Psoas muscle (tissue), 8 donors: ENCODE measurements at places on chromosomes 3 and 15.

GRCh38 chr3:114569186-114569585, 275.4 kb downstream of the TIGIT start:
- no peak for DNase-seq

GRCh38 chr15:100037901-100038300, 303.9 kb downstream of the ADAMTS17 start:
- DNase-seq = no peak

DNA sequence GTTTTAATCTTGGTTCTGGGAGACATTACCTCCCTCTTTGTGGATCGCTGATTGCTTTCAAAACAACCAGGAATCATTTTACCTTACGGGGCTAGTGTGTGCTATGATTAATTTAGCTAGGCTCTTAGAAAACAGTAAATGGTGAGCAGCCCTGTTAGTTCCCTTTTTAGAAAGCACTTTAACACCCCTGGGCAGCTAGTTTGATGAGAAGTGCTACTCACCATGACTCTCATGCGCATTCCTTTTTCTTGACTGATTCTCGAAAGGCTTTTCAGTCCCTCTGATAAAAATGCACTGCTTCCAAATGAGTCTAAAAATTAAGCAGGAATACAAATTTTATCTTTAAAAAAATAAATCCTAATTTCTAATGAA, 75.3 kb upstream of the LEKR1 start:
- no peak for DNase-seq

DNA sequence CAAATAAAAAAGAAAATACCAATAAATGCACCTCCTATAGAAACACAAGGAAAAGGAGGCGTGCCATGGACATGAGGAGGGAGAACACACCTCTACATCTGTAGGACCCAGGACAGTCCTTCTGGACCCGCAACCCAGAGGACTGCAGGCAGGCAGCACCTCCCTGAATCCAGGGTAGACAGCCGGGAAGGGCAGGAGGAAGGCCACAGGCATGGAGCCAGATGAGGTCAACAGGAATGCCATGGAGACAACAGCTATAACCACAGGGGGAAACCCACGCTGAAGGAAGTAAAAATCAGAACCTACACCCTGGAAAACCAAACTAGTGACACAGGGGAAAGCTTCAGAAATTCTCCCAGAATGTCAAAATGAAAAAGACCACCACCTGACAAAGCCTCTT, 248.8 kb upstream of the NSMCE3 start:
- DNase-seq = no peak

DNA sequence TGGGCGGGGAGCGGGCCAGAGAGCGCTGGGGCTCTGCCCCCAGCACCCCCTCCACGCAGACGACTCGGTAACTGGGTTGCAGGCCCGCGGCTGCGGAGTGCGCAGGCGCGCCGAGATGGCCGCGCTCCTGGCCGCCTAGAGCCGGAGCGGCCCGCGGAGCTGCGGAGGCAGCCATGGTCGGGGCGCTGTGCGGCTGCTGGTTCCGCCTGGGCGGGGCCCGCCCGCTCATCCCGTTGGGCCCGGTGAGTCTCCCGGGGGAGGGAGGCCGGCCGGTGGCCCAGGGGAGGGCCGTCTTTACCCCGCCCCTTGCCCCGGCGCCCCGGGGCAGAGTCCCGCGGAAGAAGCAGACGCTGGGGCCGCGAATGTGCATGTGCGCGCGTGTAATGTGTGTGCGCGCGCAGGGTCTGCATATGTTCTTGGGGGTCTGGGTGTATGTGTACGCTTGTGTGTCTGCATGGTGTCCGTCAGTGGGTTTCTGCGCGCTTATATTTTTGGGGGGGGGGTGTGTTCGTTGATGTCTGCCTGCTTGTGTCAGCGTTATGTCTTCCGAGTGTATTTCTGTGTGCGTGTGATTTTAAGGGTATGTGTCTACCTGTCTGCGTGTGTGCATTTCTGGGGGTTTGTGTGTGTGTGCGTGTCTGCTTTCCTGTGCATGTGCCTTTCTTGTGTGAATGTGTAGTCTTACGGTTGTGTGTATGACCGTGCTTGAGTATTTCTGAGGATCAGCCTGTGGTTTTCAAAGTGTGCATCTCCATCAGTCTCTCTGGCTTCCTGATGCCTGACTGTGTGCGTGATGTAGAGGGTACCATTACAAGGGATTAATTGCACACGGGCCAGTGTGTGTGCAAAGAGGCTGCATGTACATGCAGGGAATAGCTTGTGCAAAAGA, at the start of gene ABHD14A:
Gene ABHD14A (plus strand): TSS at position 102 of the 889 bp plus-strand sequence. CDS start 72 bp downstream, at position 174.
- peak; percentile 76 for DNase-seq

DNA sequence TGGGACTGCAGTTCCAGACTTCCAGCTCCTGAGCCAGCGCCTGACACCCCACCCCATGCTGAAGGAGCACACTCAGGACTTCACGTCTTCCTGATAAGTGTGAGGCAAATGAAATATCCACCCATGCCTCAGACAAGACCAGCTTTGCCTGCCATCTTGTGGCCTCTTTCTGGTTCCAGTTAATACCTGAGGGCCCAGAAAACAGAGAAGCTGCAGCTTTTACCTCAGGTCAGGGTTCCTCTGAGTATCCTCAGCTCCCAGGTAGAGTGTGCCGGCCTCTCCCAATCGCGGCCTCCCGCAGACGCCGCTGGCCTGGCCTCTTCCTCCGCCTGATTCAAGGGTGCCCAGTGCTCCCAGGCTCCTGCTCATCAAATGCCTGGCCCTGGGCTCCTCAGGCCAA, 5.1 kb upstream of the KLHL6 start:
- no peak for DNase-seq

DNA sequence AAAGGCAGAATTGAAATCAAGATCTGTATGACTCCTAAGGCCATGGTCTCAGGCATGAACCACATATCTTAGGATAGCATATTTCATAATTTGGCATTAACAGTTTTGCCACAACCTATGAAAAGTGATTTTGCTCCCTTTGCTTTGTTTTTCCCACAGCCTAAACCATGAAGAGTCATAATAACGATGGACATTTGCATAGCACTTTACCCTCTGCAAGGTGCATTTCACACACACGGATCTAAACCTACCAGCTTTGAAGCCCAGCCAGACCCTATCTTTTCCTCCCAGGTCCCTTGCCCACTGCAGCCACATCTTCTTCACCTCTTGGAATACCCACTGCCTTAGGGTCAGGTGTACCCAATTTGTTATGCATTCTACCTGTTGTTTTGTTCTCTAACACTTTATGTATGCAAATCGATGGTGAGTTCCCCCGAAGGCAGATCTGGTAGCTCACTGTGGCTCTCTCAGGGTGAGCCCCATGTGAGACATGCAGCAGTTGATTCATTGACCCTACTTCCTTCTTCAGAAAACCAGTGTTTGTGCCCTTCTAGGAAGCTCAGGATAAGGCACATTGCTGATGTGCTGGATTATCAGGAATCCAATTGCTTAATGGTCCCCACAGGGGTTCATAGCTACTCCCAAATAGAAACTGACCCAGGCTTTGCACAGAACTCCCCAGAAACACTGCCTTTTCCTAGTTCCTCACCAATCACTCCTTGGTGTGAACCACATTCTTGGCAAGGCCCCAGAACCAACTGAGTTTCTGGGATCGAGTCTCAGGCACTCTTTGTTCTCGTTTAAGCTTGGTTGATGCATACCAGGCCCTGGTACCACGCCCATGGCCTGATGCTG, 8.7 kb downstream of the ARHGAP31 start:
- no peak for DNase-seq

- DNase-seq = no peak
Observed at GRCh38 chr15:43266834-43267233, at the start of gene TGM5. TSS of gene TGM5 (minus strand) at chr15:43266928. CDS start at chr15:43266849, 79 bp downstream.
